Activated CD4-positive, alpha-beta T cell treated with anti-CD3 and anti-CD28 coated beads for 48 hours (primary cell): ENCODE measurements at places on chromosomes 2 and 18.

GRCh38 chr2:196415384-196415783 lies 224.1 kb upstream of the CCDC150 start:
- DNase-seq, result no peak

GRCh38 chr2:27304488-27305240 lies 3.6 kb downstream of the UCN start:
- no peak for DNase-seq

- no peak for DNase-seq
Observed at GRCh38 chr18:74172697-74173433, 24.5 kb downstream of the TIMM21 start.

- no peak for DNase-seq
Observed at GRCh38 chr2:33619028-33619427, 19.9 kb upstream of the FAM98A start.

- no peak for DNase-seq
Observed at GRCh38 chr18:44857081-44857480, 176.4 kb downstream of the SETBP1 start.

- no peak for DNase-seq
Observed at GRCh38 chr18:21389283-21389682, 147.3 kb downstream of the GREB1L start.

DNA sequence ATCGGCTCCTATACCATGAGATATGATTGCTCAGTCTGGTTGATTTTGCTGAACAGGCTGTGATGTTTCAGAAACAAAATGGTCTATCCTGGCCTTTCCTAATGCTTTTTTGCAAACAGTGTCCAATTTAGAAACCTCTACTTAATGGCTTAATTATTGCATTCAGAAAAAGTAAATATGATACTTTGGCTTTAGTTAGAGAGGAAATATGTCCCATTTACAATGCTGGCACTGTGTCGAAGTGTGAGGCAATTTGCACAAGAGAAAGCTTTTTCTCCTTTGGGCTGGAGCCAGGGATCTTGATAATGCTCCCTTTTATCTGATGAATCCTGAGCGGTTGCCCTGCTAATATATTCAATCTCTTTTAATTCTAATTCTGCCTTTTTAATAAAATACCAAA lies 418.9 kb downstream of the EPHA4 start:
- DNase-seq, result no peak

DNA sequence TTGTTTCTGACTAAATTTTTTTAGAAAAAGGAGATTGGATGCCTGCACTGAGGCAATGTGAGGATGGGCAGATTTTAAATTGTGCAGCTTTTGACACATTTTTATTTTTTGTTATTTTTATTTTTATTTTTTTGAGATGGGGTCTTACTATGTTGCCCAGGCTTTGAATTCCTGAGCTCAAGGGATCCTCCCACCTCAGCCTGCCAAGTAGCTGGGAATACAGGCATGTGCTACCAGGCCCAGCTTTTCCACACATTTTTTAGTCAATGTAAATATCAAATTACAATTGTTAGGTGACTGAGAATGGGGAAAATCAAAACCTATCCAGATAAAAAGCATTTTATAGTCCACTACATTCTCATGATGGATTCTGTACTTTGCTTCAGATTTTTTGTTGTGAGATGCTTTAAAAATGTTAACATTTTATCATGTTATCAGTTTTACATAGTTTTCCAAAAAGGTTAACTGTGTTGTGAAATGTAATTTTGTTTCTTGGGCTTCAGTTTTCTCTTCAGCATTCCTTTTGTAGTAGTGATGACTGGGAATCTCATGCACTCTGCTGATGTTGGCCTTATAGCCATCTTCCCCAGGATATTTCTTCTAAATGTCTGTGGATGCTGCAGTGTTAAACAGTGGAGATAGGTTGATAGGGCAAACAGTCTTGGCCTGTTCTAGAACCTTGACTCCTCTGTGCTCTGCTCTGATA lies 41.4 kb downstream of the PKP4 start:
- no peak for DNase-seq

DNA sequence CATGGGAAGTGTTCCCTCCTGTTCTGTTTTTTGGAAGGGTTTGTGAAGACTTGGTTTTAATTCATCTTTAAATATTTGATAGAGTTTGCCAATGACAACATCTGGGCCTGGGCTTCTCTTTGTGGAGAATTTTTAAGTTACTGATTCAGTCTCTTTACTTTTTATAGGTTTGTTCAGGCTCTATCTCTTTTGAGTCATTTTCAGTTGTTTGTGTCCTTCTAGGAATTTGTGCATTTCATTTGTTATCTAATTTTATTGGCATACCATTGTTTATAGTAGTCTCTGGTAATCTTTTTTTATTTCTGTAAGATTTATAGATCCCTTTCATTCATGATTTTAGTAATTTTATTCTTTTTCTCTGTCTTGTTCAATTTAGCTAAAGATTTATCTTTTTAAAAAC lies 14.6 kb downstream of the SCLY start:
- DNase-seq, result no peak

- DNase-seq, result no peak
Observed at GRCh38 chr2:181632733-181633401, 24.0 kb downstream of the CERKL start.

DNA sequence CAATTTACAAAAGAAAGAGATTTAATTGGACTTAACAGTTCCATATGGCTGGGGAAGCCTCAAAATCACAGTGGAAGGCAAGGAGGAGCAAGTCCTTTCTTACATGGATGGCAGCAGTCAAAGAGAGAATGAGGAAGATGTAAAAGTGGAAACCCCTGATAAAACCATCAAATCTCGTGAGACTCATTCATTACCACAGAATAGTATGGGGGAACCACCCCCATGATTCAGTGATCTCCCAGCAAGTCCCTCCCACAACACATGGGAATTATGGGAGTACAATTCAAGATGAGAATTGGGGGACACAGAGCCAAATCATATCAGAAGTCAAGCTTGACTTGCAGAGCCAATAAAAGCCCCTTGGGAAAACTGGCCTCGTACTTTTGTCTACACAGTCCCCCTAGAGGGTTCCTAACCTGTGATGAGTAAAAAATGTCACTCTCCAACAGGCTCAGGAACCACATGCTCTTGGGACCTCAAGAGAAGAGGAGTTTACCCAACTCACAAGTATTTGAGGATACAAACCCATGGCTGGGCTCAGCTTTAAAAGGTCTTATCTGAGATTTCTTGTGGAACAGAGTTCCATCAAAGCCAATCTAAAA lies 11.2 kb upstream of the INPP4A start:
- no peak for DNase-seq

DNA sequence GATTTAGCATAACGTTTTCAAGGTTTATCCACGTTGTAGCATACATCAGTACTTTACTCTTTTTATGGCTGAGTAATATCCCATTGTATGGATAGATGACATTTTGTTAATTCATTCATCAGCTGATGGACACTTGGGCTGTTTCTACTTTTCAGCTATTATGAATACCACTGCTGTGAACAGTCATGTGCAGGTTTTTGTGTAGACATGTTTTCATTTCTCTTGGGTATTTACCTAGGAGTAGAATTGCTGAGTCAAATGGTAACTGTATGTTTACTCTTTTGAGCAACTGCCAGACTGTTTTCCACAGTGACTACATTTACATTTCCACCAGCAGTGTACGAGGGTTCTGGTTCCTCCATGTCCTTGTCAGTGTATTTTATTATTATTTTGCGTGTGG lies 33.9 kb downstream of the COX7A2L start:
- no peak for DNase-seq
